Type B pancreatic cell (in vitro differentiated cells): ENCODE measurements at places on chromosomes 5 and 9.

DNA sequence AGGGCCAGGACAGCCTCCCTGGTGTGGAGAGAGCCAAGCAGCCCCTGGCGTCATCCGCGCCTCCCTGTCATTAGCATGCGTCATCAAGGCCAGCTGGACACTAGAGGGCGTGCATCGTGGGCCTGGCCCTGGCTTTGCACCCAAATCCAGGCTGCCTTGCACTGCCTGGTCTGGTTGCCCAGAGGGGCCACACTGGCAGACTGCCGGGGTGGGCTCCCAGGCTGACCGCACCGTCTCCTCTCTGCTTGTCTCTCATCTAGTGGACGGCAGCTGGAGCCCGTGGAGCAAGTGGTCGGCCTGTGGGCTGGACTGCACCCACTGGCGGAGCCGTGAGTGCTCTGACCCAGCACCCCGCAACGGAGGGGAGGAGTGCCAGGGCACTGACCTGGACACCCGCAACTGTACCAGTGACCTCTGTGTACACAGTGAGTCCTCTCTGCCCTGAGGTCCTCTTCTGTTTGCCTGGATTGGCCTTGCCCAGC lies 29.0 kb downstream of the HK3 start:
- DNase-seq, result no peak

DNA sequence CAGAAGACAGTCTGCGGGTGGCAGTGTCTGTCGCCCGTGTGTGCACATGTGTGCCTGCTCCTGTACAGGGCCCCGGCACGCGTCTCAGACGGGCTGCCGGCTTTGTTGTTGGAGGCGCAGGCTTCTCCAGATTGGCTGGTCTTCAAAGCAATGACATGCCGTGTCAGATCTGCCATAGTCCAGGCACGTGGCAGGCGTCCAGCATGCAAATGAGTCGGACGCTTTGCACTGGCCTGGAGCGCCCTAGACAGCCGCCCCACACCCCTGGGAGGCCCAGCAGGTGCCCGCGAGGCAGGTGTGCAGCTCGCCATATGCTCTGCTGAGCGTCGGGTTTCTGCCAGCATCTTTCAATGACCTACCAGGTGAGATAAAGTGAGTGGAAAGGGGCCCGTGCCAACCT lies 71.5 kb downstream of the GADD45G start:
- no peak for DNase-seq

- no peak for DNase-seq
These were observed 298.2 kb downstream of the EDIL3 start for GRCh38 chr5:84086511-84086910.

DNA sequence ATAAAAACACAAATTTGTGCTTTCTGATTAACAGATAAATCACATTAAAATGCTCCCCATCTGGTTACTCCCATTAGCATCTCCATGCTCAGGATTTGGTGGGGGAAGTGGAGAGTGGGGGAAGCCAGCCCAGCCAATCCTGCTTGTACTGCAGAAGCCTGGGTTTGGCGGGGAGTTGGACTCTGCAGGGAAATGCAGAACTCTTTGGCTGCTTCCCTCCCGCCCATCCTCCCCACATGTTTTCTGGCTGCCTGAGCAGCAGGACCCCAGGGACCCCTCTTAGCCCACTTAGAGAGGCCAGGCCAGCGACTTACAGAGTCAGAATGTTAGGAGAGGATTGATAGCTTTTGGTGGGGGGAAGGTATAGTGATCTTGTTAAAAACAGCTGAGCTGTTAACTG lies 59.5 kb upstream of the FOXI1 start:
- DNase-seq, result no peak

GRCh38 chr5:101838435-101838834 lies 457.6 kb downstream of the SLCO4C1 start:
- DNase-seq, result no peak

GRCh38 chr5:147382776-147383175 lies 127.1 kb downstream of the DPYSL3 start:
- DNase-seq, result no peak

DNA sequence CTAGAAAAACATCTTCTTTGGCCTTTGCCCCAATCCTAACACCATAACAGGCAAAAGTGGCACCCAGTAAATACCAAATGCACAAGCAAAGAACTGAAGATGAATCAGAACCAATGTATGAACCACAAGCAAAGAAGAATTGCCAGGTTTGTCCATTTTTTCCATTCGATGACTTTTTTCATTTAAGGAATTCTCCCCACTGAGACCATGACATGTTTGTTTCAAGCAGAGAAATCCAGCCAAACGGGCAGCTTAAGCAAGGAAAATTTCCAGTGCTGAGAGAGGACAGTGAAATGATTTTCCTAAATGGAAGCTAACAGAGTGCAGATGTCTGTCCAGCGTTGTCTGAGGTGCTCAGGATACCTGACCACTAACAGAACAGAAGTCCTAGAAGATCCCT lies 203.7 kb downstream of the ADAMTS12 start:
- DNase-seq, result no peak

DNA sequence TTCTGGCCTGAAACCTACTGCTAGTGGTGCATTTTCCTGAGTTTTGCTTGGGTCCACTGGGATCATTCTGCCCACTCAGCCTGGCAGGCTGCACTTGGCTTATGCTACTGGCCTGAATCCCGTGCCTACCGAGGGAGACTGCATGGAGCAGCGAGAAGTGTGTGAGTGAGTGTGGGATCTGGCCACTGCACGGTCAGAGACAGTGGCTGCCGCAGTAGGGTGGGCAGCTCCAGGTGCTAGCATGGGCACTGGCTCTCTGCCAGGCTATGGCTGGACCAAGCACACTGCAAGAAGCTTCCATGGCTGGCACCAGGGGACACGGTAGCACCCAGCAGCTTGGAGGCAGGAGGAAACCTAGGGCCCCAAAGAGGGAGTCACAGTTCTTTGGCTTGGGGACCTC lies 1058.7 kb upstream of the ACO1 start:
- DNase-seq, result no peak
